ENCODE measurements at places on chromosomes 13 and 19. TPM values are rescaled to one million over a fixed set of nuclear protein-coding genes. Genes with fewer than 3 reads are reported as not detected.

LILRB2 gene
- 0.59 TPM for total RNA-seq

DNA sequence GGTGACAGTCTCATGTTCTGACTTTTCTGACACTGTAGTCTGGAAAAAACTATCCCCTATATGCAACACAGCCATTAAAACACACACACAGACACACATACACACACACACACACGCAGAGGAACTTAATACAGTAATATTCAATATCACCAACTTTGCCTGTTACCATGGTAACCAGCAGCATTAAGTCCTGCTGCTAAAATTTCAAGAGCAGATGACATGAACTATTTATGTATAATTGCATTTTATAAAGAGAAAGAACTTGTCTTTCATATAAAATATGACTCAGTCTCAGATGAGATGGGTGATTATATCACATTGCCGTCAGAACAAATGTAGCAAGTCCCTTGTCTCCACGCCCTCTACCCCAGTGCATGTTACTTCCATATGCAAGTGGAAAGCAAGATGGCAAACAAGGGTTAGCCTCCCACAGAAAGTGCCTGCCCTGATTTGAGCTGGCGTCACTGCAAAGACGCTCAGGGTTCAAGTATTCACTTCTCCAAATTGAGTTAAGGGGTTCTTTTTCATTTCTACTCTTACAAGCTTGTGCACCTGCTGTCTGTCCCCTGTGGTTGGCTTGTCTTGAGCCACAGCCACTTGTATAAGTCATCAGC is 576.8 kb downstream of the UQCRFS1 start:
- DNase-seq, result no peak

GRCh38 chr19:6667114-6667627 is 2.8 kb downstream of the TNFSF14 start:
- DNase-seq, result no peak

ZNF345 gene
- 2.1 TPM for total RNA-seq

ANGPTL4 gene
- total RNA-seq, result 82.8 TPM

DNA sequence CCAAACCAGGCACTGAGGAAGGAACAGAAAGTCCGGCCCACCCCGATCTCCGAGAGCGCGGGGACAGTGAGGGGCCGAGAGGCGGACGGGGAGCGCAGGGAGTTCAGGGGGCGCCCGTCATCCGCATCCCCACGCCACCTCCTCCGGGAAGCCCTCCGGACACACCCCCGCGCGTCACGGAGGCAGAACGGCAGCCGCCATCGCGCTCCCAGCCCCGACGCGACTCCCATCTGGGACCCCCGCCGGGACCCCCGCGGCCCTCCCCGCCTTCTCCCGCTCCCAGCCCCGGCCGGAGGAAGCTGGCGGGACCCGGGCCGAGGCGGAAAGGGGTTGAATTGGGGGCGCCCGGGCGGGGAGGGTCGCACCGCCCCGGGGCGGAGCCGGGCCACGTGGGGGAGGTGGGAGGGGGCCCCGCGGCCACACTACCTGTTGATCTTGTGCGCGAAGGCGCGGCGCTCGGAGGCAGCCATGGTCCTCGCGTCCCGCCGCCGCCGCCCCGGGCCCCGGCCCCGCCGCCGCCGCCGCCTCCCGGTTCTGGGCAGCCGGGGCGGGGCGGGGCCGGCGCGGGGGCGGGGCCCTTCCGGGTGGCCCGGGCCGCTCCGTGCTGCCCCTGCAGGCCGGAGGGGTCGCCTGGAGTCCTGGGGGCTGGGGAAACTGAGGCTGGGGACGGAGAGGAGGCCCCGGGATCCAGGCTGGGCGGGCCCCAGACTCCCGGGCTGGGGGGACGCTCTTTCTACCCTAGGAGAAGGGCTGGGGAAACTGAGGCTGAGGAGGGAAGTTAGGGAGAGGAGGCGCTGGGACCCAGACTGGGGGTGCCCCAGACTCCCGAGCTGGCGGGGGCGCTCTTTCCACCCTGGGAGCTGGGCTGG is at the start of gene DOCK6:
Gene DOCK6 (minus strand): TSS at position 554 of the 869 bp plus-strand sequence. CDS start 84 bp downstream, at position 470.
- DNase-seq, result no peak

DNA sequence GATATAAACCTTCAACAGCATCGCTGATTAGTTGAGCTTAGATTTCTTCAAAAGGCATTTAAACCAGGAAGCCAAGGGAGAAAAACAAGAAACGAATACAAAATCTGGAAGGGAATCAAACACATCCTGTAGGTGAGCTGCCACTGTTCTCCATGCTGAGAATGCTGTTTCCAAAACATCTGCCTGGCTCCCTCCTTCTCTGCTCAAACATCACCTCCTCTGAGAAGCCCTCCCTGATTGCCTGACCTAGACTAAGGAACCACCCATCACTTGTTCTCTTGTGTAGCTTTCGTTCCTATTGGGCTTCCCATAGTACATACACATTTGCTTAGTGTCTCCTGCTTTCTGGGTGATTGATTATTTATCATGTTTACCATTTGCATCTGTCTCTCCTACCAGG is 152.7 kb downstream of the CACNA1A start:
- no peak for DNase-seq

- no peak for DNase-seq
Observed at GRCh38 chr13:46507981-46508380, 45.0 kb upstream of the LRCH1 start.

- peak; percentile 95 for DNase-seq
Observed at GRCh38 chr19:35879770-35880317, 11.5 kb downstream of the APLP1 start.

FBXO27 gene
- total RNA-seq, result 2.2 TPM

KL gene
- 0.63 TPM for total RNA-seq
